ENCODE measurements at places on chromosomes 13 and 19.
A peak's percentile ranks its signal among the peaks of the same experiment; 100 is the strongest.

GRCh38 chr13:50720861-50721671 lies 122.4 kb downstream of the DLEU7 start:
- no peak for DNase-seq

DNA sequence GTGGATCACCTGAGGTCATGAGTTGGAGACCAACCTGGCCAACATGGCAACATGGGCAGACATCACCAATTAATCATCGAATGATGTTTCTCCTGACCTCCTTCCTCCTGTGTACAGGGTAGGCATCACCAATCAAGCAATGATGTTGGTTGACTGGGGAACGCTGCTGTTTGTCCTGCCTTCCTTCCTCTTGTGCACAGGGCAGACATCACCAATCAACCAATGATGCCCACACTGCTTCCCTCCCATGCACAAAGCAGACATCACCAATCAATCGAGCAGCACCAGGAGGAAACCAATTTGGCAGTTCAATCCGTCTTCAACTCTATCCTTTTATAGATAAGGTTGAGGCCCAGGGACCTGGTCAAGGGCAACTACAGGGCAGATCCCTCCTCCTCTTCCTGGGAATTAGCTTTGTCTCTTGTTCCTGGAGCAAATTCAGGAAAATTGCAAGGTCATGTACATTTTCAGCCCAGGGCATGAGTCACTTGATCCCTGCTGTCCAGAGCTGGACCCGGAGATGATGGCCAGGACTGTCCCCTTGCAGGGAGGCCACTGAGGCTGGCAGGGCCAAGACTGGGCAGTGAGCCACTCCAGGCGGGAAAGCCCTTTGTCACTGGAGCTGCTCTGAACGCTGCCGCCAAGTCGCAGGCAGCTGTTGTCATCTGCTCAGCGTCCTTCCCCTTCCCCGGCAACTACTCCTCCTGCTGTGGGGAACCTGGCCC lies 5.3 kb upstream of the CSNK1G2 start:
- no peak for DNase-seq

GRCh38 chr19:50046649-50047503 lies 21.1 kb downstream of the ZNF473 start:
- no peak for DNase-seq

GRCh38 chr13:84430015-84430414 lies 547.7 kb upstream of the SLITRK1 start:
- no peak for DNase-seq

DNA sequence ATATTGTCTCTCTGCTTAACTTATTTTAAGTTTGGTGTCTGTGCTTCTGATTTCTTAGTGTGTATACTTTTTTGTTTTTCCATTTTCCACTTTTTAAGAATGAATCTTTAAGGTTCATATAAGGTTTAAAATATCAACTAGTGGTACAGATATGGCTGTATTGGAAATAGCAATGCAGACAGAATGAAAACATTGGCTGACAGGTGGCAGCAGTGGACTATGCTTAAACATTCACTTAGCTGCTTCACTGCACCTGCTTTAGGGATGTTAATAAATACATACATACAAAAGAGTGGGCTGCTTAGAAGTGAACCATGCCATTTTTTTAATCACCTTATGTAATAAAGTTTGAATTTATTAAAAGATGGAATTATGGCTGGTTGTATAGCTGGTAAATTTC lies 27.3 kb downstream of the TM9SF2 start:
- DNase-seq = no peak

GRCh38 chr13:77696006-77696878 lies 1.2 kb upstream of the SLAIN1 start:
- no peak for DNase-seq

DNA sequence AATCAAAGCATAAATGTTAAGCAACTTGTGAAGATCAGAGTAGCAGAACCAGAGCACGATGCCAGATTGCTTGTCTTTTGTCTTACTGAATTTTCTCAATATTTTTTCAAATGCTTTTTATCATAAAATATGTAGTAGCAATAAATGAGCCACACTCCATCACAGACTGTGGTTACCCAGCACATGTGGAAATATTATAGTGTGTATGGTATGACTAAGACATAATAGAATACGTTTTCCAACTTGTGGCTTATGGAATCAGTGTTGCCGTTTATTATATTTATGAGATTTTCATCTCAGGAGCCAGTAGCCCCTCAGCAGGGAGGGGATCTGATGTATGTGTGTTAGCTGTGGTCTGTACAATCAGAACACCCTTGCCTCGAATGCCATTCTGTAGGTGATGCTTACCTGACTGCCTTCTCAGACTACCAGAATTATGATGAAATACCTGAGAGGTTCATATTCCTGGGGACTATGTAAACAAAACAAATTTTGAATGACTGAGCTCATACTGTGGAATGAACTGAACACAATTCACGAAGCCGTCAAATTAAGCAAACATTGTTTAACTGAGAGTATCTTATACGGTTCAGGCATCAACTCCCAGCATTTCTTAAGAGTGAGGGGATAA lies 1.9 kb downstream of the SCEL start:
- DNase-seq = no peak

- DNase-seq = no peak
Observed at GRCh38 chr13:22903301-22903700, 277.5 kb upstream of the SGCG start.

- DNase-seq = peak; percentile 82
Observed at GRCh38 chr13:30744056-30744680, 8.8 kb downstream of the ALOX5AP start.

DNA sequence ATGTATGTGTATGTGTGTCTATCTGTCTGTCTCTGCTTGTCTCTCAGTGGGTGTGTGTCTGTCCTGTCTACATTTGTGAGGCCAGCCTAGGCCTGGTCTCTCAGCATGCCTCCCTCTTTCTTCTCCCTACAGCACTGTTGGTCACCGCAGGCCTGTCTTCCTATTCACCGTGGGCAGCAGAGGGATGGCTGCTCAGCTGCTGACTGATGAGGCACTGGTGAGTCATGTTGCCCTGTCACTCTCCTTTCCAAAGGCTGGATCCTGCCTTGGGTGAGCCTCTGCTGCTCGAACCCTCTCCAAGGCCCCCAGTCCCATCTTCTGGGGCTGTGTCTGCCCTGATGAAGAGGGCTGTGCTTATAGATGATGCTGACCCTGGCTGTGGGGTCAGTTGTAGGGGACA lies 6.3 kb downstream of the ZNF71 start:
- DNase-seq = no peak

GRCh38 chr13:51269039-51269438 lies 46.8 kb downstream of the FAM124A start:
- DNase-seq = no peak

DNA sequence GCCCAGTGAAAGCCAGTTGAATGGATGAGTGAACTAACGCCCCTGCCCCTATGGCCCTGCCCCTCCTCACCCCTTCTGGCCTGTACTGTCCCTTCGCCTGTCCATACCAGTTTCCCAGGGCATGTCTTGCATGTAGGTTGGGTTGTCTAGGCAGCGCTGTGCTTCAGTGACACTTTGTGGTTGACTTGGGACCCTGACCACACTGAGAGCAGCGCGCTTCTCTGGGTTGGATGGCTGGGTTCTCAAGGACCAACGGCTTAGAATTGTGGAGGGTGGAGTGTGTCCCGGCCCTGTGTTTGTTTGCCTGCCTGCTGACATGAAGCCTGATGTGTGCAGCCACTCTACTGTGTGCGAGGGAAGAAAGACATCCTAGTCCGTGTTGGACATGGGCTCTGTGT lies 15.8 kb downstream of the GATAD2A start:
- no peak for DNase-seq

GRCh38 chr13:114067886-114068651 lies 64.4 kb downstream of the RASA3 start:
- no peak for DNase-seq

- DNase-seq = peak; percentile 62
Observed at GRCh38 chr19:49896863-49897621, at the start of gene IL4I1. Gene IL4I1 (minus strand): TSS chr19:49896887. CDS start chr19:49896160, 727 bp downstream.

- peak; percentile 45 for DNase-seq
Observed at GRCh38 chr19:17125062-17125727, 49.6 kb downstream of the MYO9B start.

GRCh38 chr19:57655443-57655842 lies 13.3 kb upstream of the ZSCAN4 start:
- no peak for DNase-seq

- no peak for DNase-seq
Observed at GRCh38 chr13:102236830-102237229, 165.0 kb downstream of the FGF14 start.

DNA sequence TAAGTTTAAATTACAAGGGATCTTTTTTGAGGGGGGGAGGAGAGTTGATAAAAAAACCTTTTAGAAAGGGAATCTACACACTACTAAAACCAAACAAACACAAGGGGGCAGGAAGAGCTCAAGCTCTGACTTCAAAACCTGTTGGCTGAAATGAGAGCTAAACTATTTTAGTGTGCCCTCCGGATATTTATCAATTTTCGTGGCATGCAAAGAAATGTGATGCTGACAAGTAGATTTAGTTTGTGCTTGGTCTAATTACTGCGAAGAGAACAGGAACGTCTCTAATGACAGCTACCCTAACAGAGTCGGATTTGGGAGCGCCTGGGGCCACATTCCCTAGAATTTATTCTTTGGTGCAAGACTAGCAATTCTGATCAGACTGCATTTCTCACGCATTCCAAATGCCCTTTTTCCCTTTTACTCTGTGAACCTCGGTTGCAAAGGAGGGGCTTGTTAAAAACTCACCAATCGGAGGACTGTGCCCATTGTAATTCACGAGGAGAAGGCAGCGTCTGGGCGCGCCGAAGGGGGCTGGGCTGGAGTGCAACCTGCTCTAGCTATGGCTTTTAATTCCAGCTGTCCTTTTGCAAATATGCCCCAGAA lies 802 bp upstream of the FREM2 start:
- DNase-seq = no peak

- DNase-seq = no peak
Observed at GRCh38 chr19:40280608-40281221, 4.4 kb downstream of the AKT2 start.

DNA sequence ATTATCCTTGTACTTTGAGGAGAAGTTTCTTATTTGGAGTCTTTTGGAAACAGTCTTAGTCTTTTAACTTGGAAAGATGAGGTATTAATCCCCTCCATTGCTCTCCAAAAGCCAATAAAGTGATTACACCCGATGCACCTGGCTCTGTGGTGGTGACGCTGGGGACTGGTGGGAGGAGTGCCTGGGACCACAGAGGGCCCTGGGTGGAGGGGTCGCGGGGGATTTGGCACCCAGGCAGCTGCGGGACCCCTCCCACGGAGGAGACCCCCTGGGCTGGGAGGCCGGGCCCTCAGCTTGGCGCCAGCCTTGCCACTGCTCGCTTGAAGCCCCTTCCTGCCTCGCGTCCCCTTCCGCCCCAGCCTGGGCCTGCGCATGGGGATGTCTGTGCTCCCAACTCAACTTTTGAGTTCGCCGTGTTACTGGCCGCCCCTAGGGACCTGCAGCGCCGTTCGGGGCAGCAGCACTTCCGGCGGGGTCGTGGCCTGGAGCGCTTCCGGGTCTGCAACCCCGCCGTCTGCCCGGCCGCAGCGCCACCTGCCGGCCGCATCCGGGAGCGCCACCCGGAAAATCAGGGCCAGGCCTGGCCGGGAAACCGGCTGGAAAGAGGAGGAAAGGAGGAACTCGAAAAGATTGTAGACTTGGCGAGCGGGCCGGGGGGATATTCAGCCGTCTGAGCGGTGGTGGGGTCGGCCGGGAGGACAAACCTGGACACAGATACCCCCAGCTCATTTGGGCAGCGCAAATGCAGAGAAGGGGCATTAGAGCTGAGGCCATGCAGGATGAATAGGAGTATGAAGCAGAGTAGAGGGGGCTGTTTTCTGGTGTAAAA lies 8.4 kb downstream of the PEAK3 start:
- DNase-seq = peak; percentile 94

- no peak for DNase-seq
Observed at GRCh38 chr13:99883805-99884204, 87.8 kb downstream of the ZIC5 start.

GRCh38 chr13:28179974-28180373 lies 41.6 kb downstream of the PAN3 start:
- no peak for DNase-seq

GRCh38 chr13:72456486-72456885 lies 270.9 kb downstream of the MZT1 start:
- DNase-seq = no peak

DNA sequence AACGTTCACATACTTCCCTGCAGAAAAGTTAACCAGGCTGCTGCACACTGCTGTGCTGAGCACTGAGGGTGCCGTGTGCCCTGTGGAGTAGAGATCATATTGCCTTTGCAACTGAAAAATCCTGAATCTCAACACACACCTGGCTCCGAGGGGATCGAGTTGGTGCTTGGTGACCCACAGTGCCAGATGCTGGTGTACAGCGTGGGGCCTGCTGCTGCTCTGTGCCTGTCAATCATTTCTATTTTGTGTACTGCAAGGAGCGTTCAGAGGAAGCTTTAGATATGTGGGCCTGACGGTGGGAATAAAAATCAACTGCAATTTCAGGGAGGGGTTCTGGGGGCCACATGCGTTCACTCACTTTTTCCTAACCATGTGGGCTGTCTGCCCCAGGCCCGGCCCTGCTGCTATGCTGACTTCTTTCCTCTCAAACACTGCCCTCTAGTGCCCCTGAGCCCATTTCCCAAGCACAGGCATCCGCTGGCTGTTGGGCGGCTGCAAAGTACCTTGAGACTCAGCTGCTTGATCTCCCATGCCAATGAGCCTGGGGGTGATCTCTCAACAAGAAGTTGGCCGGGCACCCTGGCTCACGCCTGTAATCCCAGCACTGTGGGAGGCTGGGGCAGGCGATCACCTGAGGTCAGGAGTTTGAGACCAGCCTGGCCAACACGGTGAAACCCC lies 9.7 kb upstream of the LENG8 start:
- DNase-seq = no peak

DNA sequence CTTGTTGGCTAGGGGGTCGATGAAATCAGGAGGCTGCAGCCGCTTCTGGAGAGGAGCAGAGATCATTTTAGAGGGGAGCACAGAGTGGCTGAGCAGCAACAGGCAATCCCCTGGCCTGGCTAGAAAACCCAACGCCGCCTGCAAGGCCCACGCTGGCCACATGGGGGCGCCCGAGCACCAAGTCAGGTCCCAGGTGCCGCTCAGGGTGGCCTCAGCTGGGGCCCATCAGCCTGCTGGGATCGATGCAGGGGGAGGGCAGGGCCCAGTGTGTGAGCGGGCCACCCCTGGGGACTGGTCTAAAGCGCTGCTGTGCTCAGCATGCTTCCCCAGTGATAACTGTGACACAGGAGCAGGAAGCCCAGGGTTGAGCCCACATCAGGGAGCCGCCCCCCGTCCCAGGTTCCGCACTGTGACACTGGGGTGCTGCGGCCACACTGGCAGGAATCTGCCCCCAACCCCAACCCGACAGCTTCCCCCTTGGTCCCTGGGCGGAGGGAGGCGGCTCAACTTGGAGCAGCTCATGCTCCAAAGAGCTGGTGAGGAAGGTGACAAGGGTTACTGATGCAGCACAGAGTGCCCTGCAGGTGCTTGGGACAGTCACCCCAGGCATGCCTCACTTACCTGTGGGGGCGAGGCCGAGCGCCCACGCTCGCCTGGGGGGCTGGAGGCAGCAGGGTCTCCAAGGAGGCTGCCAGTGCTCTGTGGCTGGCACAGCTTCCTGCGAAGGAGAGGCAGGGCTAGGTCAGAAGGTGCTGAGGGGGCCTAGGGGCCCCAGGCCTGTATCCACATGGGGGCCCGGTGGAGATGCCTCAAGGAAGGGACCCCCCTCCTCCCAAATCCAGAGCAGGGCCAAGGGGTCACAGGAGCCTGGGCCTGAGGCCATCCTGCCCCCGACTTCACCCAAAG lies 13.3 kb upstream of the ISYNA1 start:
- peak; percentile 68 for DNase-seq

GRCh38 chr13:24116131-24116530 lies 44.4 kb upstream of the SPATA13 start:
- DNase-seq = no peak

Data from GM18507 (cell line).